SK-N-SH treated with all-trans-retinoic acid at 6 μM for 48 hours (cell line): ENCODE measurements at places on chromosomes 12 and 14.

- no peak; the same call in 2 of the 3 replicates for ATAC-seq
Measured at GRCh38 chr14:24079491-24080141, 8.3 kb downstream of the CPNE6 start.

DNA sequence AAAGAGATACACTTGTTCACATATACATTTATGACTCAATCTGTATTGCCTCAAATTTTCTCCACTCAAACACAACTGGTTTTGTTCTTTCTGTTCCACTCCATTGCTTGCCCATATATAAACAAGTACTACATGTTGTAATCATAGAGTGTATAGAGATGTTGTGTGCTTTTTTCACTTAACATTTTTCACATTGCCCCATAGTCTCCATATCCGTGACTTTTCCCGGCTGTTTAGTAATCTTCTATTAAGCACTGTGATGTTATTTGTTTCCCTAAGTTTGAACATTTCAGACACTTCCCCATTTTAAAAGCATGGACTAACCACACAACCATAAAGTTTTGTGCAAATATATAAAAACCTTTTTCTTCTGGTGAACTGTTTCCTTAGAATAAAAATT lies 45.5 kb upstream of the PTPRR start:
- no peak for ATAC-seq

DNA sequence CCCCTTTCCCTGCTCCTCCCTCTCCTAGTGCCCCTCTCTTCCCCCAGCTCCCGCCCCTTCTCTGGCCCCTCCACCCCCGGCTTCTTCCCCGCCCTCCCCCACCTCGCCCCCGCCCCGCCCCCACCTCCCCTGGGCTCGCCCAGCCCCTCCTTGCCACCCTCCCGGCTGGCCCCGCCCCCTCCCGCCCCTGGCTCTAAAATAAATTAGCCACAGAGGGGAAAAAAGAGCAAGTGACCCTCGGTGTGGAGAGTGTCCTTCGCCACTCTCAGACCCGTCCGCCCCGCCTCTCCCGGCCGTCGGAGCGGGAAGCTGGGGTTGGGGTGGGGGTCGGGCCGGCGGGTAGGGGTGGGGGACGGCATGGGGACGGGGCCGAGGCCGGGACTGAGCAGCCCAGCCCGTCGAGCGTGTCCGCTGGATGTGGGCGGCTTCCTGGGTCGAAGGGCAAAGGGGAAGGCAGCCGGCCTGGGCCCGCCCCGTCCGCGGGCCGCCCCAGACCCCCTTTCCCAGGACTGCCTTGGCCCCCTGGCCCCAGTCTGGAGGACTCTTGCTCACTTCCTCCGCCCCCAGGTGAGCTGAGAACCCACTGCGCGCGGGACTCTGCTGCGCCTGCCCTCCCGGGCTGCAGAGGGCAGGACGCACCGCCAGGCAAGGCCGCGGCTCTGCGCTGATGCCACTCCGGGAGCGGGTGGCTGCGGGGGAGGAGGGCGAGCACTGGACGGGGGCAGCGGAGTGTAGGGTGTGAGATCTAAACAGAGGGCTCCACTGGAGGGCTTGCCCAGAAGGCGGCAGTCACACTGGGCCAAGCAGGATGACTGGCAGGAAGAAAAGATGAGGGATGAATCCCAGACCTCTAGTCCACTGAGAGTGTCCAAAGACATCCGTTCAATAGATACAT lies 570 bp upstream of the FIGNL2 start:
- ATAC-seq = no peak

DNA sequence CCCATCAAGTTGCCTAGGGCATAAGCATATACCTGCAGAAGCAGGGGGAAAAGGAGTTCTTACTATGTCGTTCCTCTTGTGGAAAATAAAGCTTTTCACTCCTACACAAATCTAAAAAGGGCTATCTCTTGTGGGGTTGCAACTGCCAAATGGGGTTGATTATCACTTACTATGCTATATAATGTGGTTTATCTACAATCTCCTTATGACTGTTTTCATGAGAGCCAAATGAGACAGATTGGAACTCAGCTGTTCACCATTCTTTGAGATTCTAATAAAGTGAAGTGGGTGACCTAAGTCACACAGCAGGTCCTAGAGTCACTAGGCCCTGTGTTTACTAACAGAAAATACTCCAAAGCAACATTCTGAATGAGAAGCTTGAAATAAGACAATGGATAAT lies 47.7 kb downstream of the CIT start:
- ATAC-seq = no peak

DNA sequence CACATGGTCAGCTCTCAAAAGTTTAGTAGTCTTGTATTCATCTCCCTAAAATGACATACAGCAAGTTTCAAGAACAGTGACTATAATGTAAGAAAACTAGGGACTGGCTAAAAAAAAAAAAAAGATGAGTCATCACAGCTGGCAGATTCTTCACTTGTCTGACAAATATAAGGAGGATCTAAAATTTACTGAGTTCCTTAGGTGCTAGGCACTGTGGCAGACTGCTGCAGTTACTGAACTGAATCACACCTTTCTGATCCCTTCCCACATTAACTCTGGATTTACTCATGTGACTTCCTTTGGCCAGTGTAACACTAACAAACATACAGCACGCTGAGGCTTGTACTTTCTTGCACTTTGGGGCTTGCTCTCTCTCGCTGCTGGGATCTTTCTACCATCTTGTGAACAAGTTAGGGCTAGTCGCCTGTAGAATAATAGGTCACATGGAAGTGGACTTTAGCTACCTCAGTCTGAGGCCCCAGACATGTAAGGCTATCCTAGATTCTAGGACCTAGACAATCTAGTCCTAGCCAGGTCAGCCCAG lies 32.1 kb downstream of the BAZ1A start:
- ATAC-seq = peak; percentile 90

- ATAC-seq = no peak
Measured at GRCh38 chr12:17358835-17359234, 731.2 kb downstream of the RERGL start.

GRCh38 chr14:65153101-65153500 lies 50.8 kb upstream of the MAX start:
- ATAC-seq = no peak

- no peak for ATAC-seq
Measured at GRCh38 chr12:52525661-52526499, 5.7 kb upstream of the KRT5 start.

DNA sequence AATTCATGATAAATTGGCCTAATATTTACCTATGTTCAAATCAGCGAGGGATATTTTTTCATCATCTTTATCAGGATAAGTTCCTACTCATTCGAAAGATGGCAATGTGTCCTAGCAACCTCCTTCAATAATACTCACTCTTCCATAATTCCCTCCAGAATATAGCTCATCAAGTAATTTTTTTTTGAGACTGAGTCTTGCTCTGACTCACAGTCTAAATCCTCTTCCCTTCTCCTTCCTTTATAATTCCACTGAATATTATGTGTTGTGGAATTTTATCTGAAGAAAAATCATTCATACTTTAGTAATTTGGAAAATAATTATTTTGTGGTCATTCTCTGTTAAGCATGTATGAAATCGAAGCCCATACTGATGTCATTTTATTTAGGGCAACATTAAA lies 663.8 kb downstream of the FLRT2 start:
- no peak for ATAC-seq

GRCh38 chr14:97390096-97390724 lies 593.0 kb downstream of the VRK1 start:
- no peak for ATAC-seq

- ATAC-seq = no peak
Measured at GRCh38 chr14:104521816-104522745, 57.5 kb upstream of the C14orf180 start.

DNA sequence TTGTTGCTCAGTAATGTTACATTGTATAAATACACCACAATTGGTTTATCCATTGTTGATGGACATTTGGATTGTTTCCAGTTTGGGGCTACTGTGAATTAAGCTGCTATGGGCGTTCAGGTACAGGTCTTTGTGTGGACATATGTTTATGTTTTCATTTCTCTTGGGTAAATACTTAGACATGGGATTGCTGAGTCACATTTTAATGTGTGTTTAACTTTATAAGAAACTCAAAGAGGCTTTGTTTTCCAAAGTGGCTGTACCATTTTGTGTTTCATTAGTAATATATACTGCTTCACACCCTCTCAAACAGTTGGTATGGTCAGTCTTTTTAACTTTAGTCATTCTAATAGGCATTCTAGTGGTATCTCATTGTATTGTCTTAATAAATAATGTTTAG lies 225.0 kb downstream of the SPTSSA start:
- no peak for ATAC-seq

DNA sequence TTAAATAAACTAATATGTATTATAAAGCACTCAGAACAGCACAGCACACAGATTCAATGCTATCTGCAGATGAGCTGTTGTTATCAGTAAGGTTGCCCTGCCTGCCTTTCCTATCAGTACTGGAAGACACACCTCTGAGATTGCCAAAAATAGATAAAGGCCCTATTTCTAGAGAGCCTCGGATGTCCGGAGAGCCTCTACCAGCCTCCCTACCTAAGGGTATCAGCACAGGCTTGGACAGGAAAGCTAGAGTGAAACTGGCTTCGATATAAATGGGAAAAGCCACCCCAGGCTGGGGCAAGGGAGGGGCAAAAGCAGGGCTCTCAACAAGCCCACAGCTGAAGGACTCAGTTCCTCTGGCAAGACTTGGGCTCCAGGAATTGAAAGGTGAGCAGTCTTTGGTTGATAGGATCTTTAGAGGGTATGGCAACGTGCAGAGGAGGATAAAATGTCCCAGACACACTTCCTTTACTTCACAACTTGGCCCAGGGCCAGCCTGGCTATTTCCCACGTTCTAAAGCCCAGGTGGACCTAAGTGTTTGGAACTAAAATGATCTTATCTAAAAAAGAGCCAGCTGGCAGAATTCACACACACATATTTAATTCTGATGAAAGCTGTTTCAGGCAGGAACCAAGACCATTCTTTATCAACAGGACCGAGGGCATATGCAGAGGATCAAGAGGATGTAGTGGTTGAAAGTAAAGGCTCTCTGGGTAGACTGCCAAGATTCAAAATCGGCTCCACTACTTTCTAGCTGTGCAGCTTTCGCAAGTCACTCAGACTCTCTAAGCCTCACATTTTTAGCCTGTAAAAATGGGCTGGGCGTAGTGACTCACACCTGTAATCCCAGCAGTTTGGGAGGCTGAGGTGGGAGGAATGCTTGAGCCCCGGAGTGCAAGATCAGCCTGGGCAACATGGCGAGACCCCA lies 37.8 kb upstream of the ITPR2 start:
- peak; percentile 83 for ATAC-seq

GRCh38 chr12:117738233-117738632 lies 230.6 kb downstream of the KSR2 start:
- ATAC-seq = no peak

DNA sequence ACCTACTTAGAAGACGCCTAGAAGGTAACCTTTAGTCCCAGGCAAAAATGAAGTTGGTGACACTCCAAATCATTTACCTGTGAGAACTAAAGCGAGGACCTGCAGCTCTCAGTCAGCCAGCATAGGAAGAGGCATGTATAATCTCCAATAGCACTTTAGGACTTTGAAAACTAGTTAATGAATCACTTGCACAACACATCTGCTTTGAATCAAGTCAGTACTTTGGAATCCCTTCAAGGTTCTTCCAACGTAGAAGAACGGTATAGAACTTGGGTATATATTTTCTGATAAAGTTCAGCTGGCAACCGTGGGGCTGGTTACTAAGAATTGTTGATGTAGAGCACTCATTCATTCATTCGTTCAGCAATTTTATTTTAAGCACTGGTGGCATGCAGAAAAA lies 251.9 kb downstream of the TMEM132D start:
- ATAC-seq = no peak

GRCh38 chr12:57332646-57333312 lies 81.8 kb upstream of the STAC3 start:
- ATAC-seq = no peak; the same call in 2 of the 3 replicates

DNA sequence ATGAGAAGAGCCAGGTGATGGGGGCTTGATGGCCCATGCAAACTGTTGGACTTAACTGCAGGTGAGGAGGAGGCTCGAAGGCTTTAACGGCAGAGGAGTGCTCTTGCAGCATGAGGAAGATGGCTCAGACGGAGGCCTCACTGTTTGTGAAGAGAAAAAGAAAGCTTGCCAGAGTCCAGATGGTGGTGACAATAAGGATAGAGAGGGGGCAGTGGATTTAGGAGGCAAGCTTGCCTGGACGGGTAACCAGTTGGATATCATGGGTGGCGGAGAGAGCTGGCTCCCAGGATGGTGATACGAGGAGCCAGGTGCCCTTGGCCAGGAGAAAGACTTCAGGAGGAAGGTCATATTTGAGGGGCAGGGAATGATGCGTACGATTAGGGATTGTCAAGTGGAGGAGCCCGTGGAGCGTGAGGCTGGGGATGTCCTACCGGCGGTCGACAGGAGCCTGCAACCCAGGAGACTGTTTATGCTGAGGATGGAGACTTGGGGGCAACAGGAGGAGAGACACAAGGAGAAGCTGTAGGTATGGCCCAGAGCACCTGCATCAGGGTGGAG lies 71.8 kb downstream of the CACNA1C start:
- no peak for ATAC-seq

- no peak for ATAC-seq
Measured at GRCh38 chr12:49924628-49925246, 21.0 kb upstream of the FAIM2 start.

DNA sequence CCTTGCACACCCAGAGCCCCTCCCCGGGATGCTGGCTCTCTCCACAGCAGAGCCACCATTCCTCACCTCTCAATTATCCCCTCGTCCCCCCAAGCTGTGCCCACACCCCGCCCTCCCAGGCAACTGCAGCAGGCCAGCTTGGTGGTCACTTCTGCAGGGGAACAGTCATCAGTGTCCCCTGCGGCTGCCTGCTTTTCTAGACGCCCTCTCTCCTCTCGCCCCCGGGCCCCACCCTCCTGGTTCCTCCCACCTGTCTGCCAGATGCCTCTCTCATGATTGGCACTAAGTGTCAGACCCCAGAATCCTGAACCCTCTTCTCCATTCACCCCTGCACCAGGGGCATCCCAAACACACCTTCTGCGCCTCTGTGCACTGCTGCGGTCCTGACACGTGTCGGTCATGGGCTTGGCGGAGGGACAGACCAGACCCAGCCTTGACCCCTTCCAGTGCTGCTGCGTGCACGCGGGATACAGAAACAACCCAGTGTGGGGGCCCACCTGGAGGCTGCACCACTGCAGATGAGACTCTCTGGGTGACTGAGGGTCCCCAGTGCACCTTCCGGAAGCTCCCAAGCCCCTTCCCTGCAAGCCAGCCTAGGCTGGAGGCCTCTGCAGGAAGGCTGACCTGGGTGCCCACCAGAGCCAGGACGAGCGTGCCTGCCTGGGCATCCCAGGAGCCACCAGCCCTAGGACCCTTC lies 99.5 kb downstream of the SETD3 start:
- ATAC-seq = peak; percentile 18; the same call in 2 of the 3 replicates

DNA sequence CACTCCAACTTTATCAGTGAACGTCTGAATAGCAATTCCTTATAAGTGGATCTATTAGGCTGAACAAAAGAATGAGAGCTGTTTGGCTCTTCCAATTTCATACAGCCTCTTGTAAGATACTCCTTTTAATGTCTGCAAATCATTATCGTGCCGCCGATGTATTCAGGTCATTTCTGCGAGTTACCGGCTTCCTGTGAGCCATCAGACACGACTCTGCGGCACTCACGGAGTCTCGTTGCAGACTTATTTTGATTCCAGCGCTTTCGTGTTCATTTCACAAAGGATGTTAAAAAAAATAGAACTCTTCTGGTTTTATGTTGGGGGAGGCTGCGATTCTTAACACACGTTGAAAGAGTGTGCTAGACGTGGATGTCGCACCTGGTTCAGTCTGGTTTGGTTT lies 106.6 kb downstream of the GLT1D1 start:
- ATAC-seq = no peak
